ENCODE measurements at places on chromosomes 6 and 20.

DNA sequence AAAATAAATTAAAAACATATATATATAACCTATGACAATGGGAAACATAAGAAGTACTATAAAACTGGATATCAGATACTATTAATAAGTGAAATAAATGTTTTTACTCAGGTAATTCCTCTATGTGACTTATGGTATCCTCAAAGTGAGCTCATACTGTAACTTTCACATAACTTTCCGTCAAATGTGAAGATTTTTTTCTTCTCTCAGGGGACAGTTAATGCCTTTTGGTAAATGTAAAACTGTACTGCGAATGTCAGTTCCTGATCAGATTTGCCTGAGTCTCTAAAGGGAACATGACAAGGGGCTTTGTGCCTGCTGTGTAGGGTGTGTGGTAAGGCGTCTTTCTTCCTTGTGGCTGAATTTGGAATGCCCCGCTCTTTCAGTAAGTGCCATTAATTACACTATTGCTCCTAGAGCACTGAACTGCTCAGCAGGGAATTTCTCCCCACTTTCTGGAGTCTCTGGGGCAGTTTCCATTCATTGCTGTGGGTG is 271.8 kb downstream of the PRL start:
- no peak for DNase-seq

GRCh38 chr6:43944908-43945767 is 175.1 kb downstream of the VEGFA start:
- no peak for DNase-seq

GRCh38 chr6:6892744-6893583 is 214.8 kb upstream of the RREB1 start:
- DNase-seq = no peak

DNA sequence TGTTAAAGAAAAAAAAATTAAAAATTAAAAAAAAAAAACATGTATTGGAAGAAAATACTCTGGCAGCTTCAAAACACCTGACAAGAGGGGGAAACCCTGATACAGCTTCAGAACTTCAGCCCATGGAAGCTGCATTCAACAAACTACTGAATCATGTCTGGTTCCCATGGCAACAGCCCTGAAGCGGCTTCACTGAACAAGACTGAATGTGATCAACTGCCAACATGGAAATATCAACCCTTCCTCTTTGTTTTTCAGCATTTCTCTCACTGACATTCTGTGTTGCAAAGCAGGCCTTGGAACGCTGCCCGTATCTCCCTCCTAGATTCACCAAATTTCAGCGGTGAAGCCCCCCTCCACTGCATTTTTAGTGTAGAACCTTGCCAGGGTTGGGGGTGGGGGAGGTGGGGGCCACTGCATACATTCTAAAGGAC is 91.3 kb upstream of the SHLD1 start:
- DNase-seq = peak; percentile 15

DNA sequence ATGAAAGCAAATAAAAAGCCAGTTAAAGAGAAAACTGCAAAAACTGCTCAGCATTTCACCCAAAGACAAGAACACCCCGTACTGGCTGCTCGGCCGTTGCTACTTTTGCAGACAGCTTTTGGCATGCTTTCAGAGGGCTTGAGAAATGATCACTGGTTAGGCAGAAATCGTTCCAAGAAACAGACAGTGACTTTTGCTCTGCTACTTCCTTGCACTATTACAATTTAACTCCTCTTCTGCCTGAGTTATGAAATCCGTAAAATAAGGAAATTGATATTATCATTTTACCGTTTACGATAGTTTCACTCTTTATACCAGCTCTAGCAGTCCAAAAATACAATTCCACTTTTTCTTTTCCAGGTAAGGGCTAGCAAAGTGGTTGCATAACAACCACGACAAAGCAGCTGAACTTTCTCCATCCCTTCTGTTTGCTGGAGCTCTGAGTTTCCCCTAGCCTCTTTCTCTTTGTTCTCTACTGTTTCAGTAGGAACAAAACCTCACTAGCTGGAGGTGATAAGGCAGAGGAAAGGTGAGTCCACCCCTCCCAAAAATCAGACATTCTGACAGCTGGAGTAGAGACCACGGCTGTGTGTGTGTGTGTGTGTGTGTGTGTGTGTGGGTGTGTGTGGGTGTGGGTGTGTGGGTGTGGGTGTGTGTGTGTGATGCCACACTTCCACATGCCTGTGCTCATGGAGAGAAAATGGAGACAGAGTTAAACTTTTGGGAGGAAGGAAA is 191.8 kb upstream of the RREB1 start:
- DNase-seq = no peak

- no peak for DNase-seq
Measured at GRCh38 chr6:73739096-73739495, 43.1 kb downstream of the CD109 start.

DNA sequence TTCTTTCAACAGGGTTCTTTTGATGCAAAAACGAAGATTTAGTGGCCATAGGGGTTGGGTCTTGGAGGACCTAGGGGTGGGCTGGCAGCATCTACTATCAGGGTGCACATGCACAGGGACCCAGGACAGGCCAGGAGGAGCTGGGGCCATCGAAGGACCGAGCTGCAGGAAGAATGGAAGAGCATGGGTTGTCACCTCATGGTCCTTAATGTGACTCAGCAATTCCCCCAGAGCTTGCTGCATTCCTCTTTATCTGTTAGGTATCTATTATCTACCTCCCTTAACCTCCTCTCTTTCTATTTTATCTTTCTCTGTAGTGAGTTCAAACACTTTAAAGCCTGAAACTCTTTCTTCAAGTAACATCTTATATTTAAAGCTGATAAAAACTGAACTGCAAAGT is 167.0 kb downstream of the AIG1 start:
- DNase-seq = no peak

DNA sequence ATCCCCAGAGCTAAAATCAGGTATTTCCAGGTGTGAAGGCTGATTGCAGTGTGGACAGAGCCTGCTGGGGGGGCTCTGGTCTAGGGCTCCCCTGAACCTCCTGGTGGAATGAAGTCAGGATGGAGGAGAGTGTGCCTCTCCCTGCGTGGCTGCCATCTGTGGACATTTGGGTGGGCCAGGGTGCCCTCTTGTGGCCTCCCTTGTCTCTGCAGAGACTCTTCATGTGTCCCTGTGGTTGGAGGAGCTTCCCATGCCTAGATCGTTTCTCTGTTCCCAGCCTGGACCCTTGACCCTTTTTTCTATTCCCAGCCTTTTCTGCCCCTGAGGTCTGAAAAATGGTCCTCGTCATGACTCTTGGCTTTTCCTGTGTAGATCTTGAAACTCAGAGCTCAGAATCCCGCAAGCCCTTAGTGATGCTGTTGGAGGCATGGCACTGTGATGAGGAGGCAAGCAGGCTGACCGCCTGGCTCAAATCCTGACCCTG is 9.9 kb upstream of the PSMF1 start:
- DNase-seq = peak; percentile 57

DNA sequence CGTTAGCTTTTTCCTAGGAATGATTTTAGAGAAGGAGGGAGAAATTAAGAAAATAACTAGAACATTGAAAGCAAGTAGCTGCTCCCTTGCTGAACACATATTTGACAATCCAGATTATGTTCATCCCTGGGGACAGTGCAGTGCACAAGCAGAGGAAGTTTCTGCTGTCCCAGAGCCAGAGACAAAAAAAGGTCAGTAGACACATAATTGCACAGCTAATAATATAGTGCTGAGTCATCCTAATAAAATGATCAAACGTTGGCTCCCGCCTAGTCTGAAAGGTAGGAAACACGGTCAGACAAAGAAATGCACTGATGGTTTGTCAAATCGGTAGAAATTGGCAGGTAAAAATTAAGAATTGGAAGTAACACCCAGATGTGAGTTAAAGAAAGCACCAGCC is 21.7 kb upstream of the SSTR4 start:
- no peak for DNase-seq

GRCh38 chr20:2829376-2829775 is 11.1 kb downstream of the PCED1A start:
- DNase-seq = no peak

GRCh38 chr20:25140968-25141367 is 54.5 kb upstream of the ENTPD6 start:
- no peak for DNase-seq

DNA sequence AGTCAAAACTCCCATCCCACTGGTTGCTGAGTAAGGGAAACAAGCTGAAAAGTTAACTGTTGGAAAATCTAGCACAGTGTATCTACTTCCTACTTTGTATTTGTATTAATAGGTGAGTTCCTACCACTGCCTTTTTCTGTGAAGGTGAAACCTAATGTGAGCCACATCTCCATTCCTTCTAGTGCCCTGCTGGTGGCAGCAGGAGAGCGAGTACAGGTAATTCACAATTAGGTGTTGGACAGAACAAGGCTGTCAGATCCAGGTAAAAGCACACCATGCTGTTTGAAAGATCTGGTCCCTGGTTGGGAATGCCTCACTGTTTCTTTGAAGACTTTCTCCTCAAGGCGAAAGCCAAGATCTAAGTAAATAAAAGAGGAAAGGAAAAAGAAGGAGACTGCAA is 528.4 kb downstream of the PKHD1 start:
- DNase-seq = no peak

- DNase-seq = no peak
Measured at GRCh38 chr20:18666803-18667415, 79.1 kb downstream of the DTD1 start.
